Hair follicular keratinocyte (primary cell): ENCODE measurements at places on chromosomes 11 and 22. TPM values are rescaled to one million over a fixed set of nuclear protein-coding genes. Genes with fewer than 3 reads are reported as not detected.

The MAJIN gene
- total RNA-seq, result not detected in 2 replicates

The YPEL4 gene
- total RNA-seq, result 0.08 TPM in 1 of 2 replicates, not detected in the other

The OR4A16 gene
- total RNA-seq, result not detected in 2 replicates

The CARD10 gene
- total RNA-seq, result 67.6 and 88.3 TPM in 2 replicates

The OR8B12 gene
- total RNA-seq, result not detected in 2 replicates

The ARHGAP32 gene
- total RNA-seq, result 5.8 and 7.6 TPM in 2 replicates

The CELF1 gene
- total RNA-seq, result 51.8 and 52.3 TPM in 2 replicates

The CCDC73 gene
- total RNA-seq, result not detected in 2 replicates

The KRTAP5-11 gene
- total RNA-seq, result not detected in 2 replicates

The MMP13 gene
- total RNA-seq, result 0.16 TPM in 1 of 2 replicates, not detected in the other

The ACRV1 gene
- 0.11 TPM in 1 of 2 replicates, not detected in the other for total RNA-seq

The TRIM29 gene
- total RNA-seq, result 178 and 186 TPM in 2 replicates

The TMEM191B gene
- not detected in 2 replicates for total RNA-seq

The RBM7 gene
- total RNA-seq, result 10.5 and 14.2 TPM in 2 replicates

The TRIM3 gene
- total RNA-seq, result 8.7 and 12.5 TPM in 2 replicates

The DGCR8 gene
- 10.7 and 11.0 TPM in 2 replicates for total RNA-seq

The GNAZ gene
- total RNA-seq, result 0.08 TPM in 1 of 2 replicates, not detected in the other

The DDX25 gene
- 0.62 TPM in 1 of 2 replicates, not detected in the other for total RNA-seq

The MS4A3 gene
- total RNA-seq, result not detected in 2 replicates

The TYR gene
- not detected in 2 replicates for total RNA-seq

The MMP27 gene
- total RNA-seq, result not detected in 2 replicates

The TREH gene
- total RNA-seq, result not detected in 2 replicates

The RAC2 gene
- 153 and 181 TPM in 2 replicates for total RNA-seq

The CCDC87 gene
- under 0.01 and 0.19 TPM in 2 replicates for total RNA-seq

The DCDC1 gene
- total RNA-seq, result not detected in 2 replicates

The OR51B2 gene
- total RNA-seq, result not detected in 2 replicates

The ALKBH3 gene
- 36.0 and 45.8 TPM in 2 replicates for total RNA-seq
